ENCODE measurements at places on chromosomes 13 and 19. TPM values are rescaled to one million over a fixed set of nuclear protein-coding genes. Genes with fewer than 3 reads are reported as not detected.

GAS6 gene
- total RNA-seq = 99.6 TPM

MED25 gene
- 34.5 TPM for total RNA-seq

GRCh38 chr13:64477146-64477545 lies 2753.0 kb downstream of the PCDH9 start:
- DNase-seq = no peak

- DNase-seq = no peak
These were observed 881.1 kb downstream of the PCDH9 start for GRCh38 chr13:66348745-66349690.

- no peak for DNase-seq
These were observed 99.4 kb upstream of the SERP2 start for GRCh38 chr13:44273991-44274770.

DNA sequence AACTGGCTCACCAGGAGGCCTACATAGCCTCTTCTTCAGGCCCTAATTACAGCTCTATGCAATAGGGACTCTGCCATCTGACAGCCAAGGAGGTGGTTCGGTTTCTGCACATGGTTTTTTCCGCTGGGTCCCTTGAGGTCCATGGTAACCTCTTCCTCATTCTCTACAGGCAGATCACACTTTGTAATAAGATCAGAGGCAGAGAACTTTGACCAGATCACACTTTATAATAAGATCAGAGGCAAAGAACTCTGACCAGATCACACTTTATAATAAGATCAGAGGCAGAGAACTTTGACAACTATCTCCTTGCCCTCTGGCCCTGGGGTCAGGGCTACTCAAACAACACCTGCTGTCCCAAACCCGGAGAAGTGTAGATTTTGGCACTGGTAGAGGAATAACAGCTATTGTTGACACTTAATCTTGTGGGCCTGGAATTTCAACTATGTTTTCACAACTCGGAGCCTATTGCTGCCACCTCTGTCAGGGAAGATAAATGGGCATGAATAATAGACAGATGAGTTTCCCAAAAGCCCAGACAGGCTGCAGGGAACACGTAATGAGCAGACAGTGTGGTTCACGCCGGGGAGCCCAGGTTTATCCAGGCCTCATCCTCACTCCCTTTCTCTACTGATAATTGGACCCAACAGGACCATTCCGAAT lies 246.1 kb downstream of the UQCRFS1 start:
- peak; percentile 28 for DNase-seq
